ENCODE measurements at places on chromosomes 6 and 20.
A peak's percentile ranks its signal among the peaks of the same experiment; 100 is the strongest.

- DNase-seq = no peak
Observed at GRCh38 chr6:26624557-26624956, 27.8 kb downstream of the ABT1 start.

DNA sequence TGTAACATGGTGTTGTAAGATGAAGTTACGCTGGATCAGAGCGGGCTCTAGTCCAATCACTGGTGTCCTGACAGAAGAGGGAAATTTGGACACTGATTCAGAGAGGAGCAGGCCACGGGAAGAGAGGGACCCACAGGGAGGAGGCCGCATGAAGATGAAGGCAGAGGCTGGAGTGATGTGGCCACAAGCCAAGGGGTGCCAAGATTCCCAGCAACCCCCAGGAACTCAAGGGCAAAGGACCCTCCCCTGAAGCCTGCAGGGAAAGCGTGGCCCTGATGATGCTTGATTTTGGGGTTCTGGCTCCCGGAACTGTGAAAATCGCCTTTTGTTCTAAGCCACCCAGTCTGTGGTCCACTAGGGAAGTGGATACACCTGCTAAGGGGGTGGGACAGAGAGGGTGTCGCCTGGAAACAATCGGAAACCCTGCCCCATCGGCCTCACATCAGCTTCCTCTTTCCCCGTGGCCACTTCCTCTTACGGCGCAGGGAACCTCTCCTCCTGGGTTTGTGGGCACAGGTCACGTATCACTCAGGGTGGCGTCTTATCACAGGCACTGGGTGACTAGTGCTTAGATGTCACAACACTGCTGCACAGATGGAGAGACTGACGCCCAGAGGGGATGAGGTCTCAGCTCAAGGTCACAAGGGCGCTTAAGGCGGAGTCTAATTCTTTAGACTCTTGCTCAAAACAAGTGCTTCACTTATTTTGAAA is 58.0 kb downstream of the SULF2 start:
- no peak for DNase-seq

DNA sequence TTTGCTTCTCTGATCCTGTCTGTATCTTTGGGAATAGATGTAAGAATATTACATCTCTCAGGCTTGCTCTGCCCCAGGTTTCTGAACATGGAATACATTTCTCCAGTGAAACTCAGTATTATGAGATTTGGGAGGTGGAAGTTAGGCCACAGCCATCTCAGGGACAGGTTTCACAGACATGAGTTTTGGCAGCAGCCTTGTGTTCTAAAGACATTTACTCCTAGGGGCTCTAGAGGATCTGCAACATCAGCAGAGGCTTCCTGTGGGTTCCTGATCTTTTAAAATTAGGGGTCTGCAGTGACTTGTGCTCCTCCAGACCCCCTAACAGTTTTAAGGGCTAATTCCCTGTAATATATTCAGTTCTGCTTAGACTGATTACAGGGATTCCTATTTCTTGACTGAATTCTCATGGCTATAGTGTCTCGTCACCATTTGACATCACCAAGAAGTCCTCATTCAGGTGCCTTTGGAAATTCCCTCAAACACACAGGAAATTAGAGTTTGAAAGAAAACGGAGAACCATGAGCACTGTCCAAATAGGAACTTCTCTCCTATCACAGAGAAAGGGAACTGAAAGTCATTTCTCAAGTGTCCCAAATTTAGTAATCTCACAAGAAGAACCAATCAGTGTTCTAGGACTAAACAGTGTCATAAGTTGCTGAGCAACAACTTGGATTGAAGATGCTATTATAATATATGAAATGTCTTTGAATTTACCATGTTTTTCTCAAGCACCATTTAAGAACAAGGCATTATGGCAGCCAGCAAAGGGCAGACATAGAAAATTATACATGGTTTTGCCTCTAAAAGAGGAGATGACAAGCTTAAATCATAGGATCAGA is 2.5 kb upstream of the HLA-DRA start:
- no peak for DNase-seq

DNA sequence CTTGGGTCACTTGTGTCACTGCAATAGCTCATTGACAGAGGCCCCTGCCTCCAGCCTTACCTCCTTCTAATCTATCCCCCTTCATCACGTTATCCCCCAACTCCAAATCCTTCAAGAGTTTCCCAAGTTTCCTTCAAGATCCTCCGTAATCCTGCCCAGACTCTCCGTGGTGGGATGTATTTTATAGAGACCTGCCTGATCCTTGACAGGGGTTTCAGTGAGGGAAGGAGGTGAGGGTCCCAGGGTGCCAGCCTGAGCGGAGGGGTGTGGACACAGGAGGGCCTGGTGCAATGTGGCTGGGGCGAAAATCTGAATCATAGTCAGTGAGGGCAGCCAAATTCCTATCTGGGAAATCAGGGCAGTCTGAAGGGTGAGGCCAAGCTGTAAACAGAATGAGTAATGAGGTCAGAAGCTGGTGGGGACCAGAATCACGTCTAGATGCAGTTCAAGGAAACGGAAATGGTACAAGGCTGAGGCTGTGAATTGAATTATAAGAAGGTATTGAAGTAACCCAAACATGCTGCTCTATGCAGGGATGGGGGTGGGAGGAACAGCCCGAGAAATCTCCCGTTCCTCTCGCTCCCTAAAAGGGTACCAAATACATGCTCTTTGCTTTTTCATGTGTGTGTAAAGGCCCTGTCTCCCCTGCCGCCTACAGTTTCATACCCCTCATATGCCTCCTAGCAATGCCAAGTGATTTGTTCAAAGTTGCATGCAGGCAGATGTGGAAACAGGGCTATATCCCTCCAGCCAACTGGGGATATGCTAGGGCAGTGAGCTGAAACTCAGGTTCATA is 35.4 kb upstream of the PIM1 start:
- DNase-seq = no peak

DNA sequence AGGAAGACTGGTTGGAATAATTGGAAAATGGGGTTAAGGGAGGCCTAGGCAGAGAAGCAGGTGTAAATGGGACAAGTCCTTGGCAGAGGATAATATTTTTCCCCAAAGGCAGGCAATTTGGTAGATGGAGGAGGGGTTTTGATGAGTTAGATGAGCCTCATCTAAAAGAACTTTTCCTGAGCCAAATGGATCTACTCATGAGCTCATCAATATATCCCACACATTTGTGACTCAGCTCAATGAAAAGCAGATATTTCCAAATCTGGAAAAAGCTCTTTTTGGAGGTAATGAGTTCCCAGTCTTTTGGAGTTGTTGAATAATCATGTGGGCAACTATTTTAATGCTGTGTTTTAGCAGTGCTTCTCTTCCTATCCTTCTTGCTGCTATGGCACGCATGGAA is 685.5 kb upstream of the CITED2 start:
- no peak for DNase-seq

DNA sequence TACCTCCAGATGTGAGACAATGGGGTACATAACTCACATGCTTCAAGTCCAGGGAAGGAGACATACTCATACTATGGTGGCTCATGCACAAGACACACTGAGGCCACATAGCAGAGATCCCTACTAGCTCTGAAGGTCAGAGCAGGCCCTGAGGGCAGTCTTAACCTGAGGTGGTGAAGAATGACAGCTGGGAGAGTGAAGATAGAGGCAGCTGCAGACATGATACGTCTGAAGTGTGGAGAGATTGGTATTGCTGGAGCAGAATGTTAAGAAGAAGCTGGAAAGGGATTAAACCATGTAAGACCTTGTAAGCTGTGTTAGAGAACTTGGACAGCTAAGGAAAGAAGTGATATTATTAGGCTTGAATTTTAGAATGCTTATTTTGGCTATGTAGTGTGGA is 32.9 kb downstream of the PGM3 start:
- DNase-seq = no peak

DNA sequence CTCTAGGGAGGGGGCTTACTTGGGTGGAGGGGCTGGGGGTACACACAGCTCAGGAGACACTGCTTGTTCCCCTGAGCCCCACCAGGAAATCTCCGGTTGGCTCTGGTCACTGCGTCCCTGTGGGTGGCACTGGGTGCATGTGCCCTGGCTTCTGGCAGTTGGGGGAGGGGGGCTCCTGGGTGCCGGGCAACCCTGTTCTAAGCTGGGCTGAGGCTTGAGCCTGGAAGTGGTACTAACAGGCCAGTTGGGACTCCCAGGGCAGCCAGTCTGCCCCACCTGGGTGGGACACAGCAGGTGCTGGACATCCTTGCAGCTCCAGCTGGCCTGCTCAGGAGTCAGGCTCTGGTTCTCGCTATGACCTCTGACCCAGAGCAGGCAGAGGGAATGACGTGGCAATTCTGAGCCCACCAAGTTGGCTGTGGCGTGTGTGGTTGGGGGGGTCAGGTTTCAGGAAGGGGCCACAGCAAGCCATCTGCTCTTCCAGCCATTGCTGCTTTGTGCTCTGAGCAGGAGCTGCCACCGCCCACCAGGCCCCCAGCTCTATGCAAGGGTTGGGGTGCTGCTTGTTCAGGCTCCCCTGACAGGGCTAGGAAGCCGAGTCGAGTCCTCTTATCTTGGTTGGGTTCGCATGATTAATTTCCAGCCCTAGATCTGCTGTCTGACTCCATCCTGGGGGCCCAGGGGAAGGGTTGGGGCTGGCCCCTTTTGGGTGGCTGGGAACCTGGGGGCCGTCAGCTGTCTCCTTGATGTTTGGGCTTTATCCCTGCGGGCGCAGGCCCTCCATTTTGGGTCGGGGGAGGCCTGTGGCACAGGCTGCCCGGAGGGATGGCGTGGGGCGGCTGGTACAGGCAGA is 590 bp downstream of the C20orf204 start:
- DNase-seq = no peak

GRCh38 chr20:46621492-46621891 is 29.8 kb downstream of the SLC13A3 start:
- DNase-seq = peak; percentile 72

DNA sequence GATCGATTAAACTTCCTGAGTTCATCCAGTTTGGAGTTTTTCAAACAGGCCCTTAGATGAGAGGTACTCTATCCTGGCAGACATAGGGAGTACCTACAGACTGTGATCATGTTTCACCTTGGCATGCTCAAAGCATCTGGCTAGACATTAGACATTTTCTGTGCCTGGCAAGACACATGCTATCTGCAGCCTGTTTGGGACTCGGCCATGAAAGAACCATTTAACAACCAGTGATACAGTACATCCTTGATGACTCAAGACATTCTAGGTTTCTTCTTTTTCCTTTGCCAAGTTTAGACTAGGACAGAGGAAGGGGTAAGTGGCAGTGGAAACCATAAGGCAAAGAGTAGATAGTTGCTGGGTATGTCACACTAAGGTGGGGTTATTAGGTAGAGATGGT is 15.4 kb upstream of the PAQR8 start:
- no peak for DNase-seq

GRCh38 chr20:11847827-11848226 is 69.9 kb upstream of the BTBD3 start:
- DNase-seq = no peak

DNA sequence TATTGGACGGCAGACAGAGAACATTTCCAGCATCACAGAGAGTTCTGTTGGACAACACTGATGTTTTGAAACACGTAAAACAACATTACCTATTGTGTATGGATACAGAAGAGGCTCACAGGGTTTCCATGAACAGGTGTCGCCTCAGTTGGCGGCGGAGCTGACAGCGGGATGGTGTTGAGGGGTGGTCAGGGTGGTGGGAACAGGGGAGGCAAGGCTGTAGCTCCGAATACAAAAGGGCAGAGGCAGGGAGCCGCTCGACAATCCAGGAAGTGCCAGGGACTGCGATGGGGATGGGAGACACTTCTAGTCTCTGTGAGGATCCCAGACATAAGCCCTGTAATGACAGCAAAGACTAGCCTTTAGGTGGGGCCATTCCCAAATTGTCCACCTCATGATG is 14.5 kb upstream of the PI16 start:
- no peak for DNase-seq

GRCh38 chr6:120981835-120982234 is 352.4 kb downstream of the TBC1D32 start:
- DNase-seq = no peak

- DNase-seq = no peak
Observed at GRCh38 chr6:129046526-129046925, 163.6 kb downstream of the LAMA2 start.

- DNase-seq = peak; percentile 5
Observed at GRCh38 chr6:8027965-8028651, 36.1 kb downstream of the BLOC1S5 start.

DNA sequence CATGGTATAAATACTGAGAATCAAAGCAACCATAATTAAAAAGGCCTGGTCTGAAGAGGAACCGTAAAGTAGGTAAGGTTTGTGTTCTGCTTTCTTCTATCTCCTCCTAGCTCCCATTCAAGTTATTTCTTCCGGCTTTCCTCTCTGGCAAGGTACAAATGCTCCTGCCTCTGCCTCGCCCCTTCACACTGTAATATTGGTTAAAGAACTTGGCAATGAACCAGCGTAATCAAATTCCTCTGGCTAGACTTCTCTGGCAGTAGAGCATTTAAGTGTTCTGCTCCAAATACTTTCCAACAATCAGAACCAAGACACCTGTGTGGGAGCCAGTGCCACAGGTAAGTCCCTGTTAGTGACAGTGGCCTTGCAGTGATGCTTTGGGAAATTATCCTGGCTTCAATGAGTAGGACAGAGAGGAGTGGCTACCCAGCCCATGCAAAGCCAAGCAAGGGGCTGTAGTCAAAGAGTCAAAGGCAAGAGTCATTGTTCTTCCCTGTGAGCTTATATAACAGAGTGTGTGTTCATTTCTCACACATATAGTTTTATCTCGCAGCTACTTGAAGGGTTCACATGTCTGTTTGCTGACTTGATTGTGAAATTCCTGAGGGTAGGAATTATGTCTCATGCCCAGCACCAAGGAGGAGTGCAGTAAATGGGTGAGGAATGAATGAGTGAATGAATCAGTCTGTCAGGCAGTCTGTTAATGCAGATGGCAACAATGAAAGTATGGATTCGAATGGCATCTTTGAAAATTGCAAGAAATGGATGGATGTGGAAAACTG is 329.3 kb downstream of the NRN1 start:
- no peak for DNase-seq

GRCh38 chr6:14713966-14714631 is 531.8 kb upstream of the JARID2 start:
- DNase-seq = no peak

GRCh38 chr6:55694148-55694547 is 115.2 kb upstream of the HMGCLL1 start:
- DNase-seq = peak; percentile 13

DNA sequence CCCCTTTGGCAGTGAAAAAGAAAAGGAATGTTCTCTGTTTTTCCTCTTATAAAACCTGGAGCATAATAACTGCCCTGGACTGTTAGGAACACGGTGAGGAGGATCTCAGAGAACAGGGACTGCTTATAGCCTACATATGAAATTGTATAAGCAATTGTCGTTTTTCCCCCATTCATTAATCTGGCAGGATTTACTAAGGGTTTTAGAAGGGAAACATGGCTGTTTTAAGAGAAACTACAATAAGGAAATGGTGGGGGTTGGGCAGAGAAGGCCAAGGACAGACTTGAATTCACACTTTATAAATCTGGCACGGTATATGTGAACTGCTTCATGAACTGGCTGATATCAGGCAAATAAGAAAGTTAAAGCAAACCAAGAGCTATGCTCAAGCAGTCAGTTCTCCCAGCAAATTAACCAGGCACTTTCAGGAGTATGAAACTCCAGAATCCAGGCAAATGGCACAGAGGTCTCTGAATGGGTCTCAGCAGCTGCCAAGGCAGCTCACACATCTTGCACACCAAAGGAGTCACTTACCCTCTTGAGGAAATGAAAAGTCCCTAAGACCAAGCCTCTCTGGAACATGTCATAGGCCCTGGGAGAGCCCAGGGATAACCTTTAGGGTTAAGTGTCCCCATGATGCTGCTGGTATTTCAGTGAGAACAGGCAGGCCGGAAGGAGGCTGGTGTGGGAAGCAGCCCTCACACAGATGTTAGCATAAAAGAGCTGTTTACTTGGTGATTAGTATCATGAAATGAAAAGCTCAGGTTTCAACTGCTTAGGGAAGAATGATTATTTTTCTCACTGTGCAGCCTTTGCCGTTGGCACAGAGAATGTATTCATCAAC is 260.5 kb upstream of the MARCKS start:
- no peak for DNase-seq

- DNase-seq = no peak
Observed at GRCh38 chr6:96834070-96834469, 3.2 kb downstream of the GPR63 start.

All from foreskin melanocyte (primary cell).